NCI-H1930 (cell line): ENCODE measurements at places on chromosomes 2 and 18.

- DNase-seq = no peak
Observed at GRCh38 chr2:197181491-197181890, 129.1 kb downstream of the ANKRD44 start.

DNA sequence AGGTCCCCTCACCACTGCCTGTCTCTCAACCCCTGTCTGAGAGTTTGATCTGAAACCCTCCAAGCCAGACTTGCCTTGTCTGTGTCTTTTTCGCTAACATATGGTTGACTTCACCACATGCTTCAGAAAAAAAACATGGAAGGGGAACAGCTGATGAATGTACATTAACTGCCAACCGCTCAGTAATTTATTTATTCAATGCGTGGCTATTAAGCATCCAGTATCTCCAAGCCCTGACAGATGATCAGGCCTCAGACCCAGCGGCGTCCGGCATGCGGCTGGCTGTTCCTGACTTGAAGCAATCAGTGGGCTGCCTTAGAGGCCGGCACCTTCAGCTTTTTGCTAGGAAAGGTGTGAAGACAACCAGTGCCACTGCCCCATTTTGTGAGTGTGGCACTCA, 62.3 kb downstream of the NGEF start:
- no peak for DNase-seq

GRCh38 chr18:10454681-10455557, 484 bp downstream of the APCDD1 start:
- DNase-seq = no peak

- DNase-seq = peak; percentile 72
Observed at GRCh38 chr2:72755647-72756423, 70.0 kb downstream of the EXOC6B start.

- DNase-seq = no peak
Observed at GRCh38 chr18:48913775-48914174, 37.0 kb downstream of the SMAD7 start.

- DNase-seq = no peak
Observed at GRCh38 chr18:55403421-55403949, 184.5 kb downstream of the TCF4 start.

DNA sequence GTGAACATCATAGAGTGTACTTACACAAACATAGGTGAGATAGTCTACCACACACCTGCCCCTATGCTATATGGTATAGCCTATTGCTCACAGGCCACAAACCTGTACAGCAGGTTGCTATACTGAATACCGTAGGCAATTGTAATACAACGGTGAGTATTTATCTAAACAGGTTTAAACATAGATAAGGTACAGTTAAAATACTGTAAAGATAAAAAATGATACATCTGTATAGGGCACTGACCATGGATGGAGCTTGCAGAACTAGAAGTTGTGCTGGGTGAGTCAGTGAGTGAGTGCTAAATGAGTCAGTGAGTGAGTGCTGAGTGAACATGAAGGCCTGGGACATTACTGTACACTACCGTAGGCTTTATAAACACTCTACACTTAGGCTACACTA, 267.0 kb upstream of the HS6ST1 start:
- no peak for DNase-seq

GRCh38 chr2:28336264-28336980, 56.2 kb upstream of the FOSL2 start:
- no peak for DNase-seq
